CD8-positive, alpha-beta memory T cell (primary cell): ENCODE measurements at places on chromosomes 2 and 18.

DNA sequence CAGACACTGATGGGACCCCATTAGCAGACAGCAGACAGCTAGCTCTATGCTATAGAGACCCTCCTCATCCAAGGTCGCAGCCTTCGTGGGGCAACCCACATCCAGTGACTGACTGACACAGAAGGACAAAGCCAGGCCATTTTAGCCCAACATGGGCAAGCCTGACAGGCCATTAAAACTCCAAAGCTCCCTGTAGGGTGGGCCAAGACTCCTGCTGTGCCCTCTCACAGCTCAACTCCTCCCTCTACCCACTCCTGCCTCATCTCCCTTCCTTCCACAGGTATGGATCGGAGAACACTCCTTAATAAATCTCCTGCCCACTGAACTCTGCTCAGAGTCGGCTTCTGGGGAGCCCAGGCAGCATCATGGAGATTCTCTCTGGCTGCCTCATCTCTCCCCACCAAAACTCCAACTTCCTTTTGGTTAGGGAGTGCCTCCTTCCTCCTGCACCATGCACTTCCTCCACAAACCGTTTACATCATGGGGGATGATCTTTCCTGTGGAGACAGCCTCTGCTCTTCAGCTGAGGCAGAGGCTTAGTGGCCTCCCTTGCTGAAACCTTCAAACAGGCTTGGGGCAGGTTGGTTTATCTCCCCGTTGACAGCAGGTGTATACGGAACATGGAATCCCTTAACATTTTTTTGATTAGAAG lies 86.5 kb downstream of the ACTR3 start:
- no peak for DNase-seq

DNA sequence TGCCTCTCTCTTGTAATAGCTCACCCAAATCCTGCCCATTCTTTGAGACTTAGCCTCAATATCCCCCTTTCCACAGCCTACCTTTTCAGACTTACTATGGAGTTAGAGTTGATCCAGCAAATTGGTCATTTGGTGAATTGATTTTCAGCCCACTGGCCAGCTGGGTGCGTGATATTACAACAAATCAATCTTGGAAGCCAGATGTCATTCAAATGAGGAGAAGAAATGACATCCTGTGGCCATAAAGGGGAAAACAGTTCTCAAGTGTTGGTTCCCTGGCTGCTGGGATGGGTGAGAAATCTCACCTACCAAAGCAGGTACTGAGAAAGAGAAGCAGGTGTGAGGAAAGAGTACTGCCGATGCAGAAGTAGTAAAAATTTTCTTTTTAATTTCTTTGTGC lies 36.7 kb upstream of the FOXI3 start:
- DNase-seq: no peak

- DNase-seq: no peak
These were observed 77.0 kb downstream of the GPD2 start for GRCh38 chr2:156513219-156513618.

DNA sequence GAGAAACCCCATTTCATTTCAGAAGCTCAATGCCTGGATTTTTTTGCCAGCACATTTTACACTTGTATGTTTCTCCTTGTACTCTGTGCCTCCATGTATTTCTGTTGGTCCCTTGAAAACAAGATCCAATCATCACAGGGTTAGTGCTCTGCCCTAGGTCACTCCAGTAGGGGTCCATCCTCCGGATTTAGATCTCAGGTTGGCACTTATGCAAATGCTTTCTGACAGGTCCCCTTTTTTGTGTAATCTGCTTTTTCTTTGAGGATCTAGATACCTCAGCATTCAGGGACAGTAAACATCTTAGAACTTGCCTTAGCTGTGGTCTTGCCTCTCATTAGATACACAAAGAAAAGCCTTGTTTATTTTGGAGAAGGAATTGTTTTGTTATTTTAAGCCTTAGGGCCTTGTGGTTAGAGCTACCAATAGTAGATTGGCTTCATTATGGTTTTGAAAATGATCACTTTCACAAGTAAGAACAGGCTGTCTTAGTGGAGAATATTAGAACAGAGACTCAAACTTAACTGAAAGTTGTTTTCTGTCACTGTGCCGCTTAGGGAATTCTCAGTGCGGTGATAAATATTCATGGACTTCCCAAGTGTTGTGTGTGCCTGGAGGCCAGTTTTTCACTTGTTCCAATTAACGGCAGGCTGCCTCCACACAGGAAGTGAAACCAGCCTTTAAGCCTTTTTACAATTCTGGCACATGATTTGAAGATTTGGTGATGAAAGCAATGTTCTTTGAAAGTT lies 7.8 kb downstream of the MERTK start:
- no peak for DNase-seq

DNA sequence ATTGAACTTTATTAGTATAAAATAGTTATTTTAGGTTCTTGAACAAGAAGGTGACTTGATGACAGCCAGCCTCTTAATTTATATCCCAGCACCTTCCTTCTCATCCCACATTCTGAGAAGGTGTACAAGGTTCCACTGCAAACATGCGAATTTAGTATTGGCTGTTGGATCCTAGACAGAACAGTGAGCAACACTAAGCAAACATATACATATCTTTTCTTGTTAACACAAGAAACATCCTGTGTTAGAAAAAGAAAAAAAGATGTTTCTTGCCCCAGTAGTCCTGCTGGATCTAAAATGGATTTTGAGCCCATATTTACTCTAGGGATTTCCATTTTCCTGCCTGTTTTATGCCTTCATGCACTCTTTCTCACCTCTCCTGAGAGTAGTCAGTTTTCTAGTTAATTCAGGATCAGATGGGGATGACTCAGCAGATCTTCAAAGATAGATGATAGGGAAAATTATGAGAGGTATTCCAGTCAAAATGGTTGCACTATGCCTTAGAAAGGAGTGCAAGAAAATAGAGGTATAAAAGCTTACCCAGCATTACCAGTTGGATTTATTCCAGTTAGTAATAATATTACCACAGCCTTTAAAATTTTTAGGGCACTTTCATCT lies 336.5 kb downstream of the MEIS1 start:
- DNase-seq: no peak

DNA sequence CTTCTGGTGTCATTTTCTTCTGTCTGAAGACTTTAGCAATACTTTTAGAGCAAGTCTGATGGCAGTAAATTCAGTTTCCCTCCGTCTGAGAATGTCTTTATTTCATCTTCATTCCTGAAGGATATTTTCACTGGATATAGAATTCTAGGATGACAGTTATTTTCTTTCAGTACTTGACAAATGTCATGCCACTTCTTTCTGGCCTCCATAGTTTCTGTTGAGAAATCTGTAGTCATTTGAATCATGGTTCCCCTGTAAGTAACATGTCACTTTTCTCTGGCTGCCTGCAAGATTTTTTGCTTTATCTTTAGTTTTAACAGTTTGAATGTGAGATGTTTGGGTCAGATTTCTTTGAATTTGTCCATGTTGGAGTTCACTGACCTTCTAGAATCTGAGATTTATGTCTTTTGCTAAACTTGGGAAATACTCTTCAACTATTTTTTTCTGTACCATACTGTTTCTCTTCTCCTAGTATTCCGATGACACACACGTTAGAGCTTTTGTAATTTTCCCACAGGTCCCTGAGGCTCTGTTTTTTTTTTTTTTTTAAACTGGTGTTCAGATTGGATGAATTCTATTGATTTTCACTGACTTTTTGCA lies 30.2 kb downstream of the RMND5A start:
- no peak for DNase-seq

DNA sequence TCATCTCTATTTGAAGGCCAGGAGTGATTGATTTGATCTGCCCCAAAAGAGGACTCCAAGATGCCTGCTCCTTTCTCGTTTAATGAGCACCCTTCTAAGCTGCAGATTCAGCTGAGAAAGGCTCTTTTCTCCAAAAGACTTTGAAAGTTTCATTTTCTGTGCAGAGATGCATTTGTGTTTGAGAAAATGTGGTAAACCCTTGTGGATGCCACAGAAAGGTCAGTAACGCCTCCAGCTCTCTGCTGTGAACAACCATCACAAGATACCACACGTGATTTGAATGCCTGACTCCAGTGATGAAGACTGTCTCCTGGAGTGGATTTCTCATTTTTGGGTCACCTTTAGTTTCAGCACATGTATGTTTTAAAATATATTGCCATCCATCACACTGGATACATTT lies 35.0 kb upstream of the CCDC85A start:
- DNase-seq: no peak

DNA sequence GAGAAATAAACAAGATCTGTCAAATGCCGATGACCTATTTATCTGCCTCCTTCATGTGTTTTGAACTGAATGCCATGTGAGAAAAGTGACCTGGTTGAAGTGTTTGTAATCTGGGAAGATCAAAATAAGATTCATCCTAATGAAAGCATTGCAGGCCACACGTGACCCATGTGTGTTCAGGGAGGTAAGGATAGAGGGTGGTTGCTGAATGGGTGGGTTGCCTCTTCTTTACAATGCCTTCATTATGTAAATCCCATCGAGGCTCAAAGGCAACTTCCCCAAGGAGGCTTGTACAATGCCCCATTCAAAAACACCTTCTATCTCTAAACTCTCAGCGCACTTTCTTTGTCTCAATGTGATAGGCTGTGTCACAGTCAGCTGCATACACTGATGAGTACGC lies 273.1 kb downstream of the LRATD1 start:
- no peak for DNase-seq

DNA sequence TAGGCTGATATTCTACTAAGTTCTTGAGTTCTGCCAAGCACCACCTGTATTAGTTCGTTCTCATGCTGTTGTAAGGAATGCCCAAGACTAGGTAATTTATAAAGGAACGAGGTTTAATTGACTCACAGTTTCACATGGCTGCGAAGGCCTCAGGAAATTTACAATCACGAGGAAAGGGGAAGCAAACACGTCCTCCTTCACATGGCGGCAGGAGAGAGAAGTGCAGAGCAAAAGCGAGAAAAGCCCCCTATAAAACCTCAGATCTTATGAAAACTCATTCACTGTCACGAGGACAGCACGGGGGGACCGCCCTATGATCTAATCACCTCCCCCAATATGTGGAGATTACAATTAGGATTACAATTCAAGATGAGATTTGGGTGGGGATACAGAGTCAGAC lies 47.7 kb upstream of the YWHAQ start:
- DNase-seq: no peak

DNA sequence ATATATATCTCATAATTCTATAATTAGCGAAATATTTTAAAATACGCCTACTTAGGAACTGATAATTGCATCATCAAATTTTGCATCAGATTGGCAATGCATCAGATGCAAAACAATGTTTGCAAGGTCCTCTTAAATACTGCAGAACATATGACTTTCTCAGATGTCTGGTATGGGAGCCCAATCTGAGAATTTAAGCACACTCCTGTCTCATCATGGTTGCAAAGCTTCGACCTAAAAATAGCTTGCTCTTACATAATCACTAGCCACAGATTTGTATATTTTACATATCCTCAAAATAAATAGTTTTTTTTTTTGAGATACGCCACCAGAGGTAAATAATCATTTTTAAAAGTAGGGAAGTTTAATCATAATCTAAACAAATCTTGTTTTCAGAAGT lies 123.2 kb downstream of the CABYR start:
- no peak for DNase-seq

DNA sequence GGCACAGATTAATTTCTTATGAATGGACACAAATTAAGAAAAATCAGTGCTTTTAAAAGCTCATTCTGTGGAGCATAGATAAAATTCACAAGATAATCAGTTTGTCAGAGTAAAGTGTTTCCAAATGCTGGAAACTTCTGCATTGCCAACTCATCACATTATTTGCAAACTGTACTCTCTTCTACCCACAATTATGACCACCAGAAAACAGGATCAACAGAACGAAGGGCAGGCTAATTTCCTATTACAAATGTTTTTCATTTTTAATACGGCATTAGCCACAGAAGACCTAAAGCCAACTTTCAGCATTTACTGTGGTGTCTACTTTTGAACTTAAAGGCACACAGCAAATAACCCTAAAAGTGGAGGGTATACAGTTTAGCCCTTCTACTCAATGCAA lies 6.0 kb downstream of the IRS1 start:
- no peak for DNase-seq

DNA sequence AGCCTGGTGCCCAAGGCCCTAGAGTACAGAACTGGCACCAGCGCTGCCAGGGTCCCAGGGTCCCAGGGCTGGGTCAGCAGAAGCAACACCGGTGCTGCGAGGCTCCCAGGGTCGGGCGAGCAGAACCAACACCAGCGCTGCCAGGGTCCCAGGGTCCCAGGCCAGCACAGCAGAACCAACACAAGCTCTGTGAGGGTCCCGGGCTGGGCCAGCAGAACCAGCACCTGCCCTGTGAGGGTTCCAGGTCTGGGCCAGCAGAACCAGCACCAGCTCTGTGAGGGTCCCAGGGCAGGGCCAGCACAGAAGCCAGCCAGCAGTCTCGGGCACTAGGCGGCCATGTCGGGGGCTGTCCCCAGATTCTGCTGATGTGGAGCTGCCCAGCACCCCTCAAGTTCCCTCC lies 93.1 kb downstream of the GALR1 start:
- DNase-seq: no peak
